ENCODE measurements at places on chromosomes 16 and 17.
A peak's percentile ranks its signal among the peaks of the same experiment; 100 is the strongest.

DNA sequence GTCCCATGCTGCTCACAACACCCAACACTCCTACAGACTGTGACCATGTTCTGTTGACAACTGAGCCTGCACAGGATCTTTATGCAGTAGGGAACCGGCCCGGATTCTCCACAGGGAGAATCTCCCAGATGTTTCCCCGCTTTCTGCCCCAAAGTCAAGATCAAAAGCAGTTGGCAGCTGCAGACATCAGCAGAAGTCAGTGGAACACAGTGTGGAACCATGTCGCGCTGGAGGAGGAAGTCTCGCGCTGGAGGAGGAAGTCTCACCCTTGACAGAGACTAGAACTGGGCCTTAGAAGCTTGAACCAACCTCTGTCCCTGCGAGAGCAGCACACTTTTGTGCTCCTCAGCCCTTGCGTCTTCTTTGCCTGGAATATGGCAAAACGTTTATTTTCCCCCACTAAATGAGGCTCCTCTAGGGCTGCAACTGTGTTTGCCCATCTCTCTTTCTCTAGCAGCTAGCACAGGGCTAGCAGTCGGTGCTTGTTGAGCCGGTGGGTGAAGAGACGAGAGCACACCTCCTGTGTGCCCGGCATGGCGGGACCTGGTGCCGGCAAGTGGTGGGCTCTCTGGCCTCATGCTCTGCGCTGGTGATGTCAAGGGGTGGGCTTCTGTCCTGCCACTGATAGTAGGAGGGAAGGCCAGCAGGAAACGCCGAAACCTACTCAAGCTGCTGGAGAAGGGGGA, 2.1 kb upstream of the MRC2 start:
- DNase-seq: no peak

- no peak for DNase-seq
Measured at GRCh38 chr16:79918916-79919315, 318.4 kb upstream of the MAF start.

GRCh38 chr17:1347589-1348323, 52.3 kb downstream of the YWHAE start:
- no peak for DNase-seq

DNA sequence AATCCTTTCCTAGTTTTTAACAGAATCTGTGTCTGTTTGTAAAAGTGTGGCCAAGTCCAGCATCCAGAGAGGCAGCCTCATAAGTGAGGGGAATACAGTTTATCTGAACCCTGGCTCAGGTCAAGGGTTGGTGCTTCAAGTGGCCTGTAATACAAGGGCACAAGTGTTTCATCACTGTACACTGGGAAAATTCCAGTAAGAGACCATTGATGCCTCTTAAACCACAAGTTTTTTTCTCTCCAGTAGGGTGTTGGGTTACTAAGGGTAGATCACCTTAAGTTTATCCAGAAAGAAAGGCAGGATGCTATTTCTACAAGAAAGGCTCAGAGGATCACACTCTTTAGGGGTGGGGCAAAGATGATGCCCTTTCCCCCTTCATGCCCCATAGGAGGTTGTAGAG, 96.7 kb downstream of the CDYL2 start:
- no peak for DNase-seq

- no peak for DNase-seq
Measured at GRCh38 chr17:43524945-43525575, 21.1 kb downstream of the ETV4 start.

DNA sequence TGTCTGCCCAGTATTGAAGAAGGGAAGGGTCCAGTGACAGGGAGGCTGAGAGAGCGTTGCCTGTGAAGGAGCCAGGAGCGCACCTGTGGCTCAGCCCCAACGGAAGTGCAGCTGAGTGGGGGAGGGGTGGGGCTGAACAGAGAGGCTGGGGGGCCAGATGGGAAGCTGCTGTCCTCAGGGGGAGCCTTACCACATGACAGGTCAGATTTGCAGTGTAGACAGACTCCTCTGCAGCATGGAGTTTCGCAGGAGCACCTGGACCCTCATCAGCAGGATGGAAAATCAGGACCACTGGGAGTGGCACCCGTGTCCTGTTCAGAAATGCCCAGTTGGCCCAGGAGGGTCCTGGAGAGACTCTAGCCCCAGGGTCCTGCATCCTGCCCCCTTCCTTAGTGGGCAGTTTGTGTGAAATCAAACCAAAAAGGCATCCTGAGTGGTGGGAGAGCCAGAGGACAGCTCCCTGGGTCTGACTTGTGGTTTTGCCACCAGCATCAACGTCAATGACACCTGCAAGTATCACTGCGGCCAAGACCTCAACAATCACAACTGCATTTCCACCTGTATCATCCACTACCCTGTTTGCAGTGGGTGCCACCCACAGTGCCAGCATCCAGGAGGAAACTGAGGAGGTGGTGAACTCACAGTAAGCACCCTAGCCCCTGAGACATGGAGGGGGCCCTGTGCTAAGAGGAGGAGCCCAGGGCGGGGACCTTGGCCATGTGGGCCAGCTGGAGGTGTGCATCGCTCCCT, 7.8 kb downstream of the CD300A start:
- DNase-seq: no peak

- DNase-seq: no peak
Measured at GRCh38 chr17:47797797-47798196, 23.8 kb downstream of the OSBPL7 start.

GRCh38 chr17:51103050-51103449, 17.6 kb downstream of the SPAG9 start:
- DNase-seq: no peak

GRCh38 chr16:2296661-2297505, 29.0 kb upstream of the RNPS1 start:
- DNase-seq: no peak

DNA sequence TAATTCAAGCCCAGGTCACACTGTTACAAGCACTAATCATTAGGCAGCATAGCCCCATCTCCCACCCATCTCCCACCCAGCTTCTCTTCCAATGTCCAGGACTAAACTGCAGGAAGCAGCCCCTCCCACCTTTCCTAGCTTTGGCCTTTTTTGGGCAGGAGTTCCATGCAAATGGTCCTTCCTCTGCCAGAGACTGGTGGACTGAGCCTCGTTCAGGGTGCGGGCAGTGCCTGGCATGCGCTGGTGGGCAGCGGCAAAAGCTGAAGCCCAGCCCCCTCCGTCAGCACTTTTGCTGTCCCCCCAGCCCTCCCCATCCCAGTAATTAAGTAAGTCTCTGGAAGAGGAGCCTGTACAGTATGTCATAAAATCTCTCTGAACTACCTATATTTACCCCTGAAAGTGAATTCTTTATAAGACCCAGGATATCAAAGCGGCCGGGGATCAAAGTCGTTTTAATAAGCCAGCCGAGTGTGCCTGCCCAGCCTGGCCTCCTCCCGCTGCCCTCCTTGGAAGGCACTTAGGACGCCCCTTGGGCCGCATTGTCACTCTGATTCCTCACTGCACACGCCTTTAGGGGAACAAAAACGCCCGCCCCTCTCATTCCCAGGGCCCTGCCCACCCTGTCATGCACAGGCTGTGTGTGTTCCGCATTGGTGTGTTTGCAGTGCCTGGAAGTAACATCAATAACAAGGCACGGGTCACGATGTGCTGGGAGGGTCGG, 109.9 kb downstream of the IRX5 start:
- DNase-seq: no peak

DNA sequence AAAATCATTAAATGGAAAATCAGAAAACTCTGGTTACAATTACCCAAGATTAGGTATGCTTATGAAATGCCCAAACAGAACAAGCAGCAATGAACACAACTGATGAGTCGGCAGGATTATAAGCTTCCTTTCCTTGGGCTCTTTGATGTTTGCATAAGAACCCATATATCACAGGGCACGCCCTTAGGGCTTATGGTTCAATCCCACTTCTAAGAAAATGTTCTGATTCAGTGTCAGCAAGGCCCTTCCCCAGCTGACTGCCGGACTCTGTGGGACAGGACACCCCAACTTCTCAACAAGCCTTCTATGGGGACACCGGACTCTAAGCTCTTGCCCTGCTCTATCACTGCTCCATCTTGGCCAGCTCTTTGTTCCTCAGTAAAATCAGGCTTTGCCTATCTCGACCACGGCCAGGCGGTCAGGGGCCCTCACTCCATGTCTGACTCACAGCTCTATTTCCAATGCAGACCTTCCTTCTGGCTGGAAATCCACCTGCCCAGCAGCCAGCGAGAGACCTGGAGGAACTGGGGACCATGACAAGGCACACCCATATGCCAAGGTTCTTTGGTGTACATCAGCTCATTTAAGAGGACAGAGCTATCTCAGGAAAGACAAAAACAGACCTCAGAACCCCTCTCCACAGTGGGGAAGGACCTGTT, 26.8 kb downstream of the LITAFD start:
- no peak for DNase-seq

DNA sequence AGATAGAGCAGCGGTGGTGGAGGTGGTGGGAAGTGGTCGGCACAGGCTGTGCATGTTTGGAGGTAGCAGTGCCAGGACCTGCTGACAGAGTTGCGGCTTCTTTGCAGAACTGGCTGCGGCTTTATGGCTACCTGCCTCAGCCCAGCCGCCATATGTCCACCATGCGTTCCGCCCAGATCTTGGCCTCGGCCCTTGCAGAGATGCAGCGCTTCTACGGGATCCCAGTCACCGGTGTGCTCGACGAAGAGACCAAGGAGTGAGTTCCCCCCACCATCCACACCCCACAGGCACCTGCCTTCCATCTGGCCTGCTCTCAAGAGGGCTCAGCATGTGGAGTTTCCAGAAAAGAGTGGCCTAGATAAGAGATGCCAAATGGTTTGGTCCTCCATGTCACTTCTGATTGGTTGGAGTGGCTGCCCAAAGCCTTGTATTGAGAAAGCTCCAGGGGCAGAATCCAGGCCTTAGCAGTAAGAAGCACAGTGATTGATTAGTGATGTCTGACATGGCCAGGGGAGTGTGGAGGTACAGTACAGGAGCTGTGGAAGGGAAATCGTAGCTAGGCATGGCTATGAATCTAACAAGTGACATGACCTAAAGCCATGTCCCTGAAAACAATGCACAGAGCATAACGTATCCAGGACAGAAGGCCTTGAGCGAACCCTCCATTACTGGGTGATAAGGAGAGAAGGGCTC, 12.0 kb downstream of the MMP15 start:
- no peak for DNase-seq

DNA sequence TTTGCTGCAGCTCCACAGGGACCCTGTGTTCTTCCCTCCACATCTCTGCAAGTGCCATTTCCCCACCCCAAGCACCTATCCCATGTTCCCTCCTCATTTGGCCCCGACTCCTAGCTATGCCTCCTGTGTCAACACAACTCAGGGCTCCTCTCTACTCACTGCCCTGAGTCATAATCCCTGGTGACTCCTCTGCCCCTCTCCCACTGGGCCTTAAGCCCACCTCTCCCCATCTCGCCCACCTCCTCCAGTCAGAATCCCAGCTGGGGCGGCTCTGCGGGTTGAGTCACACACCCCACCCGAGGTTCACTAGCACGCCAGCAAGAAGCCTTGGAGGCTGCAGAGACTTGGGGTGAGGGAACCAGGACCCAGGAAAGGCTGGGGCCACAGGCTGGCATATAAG, 346.2 kb downstream of the FOXL1 start:
- no peak for DNase-seq

DNA sequence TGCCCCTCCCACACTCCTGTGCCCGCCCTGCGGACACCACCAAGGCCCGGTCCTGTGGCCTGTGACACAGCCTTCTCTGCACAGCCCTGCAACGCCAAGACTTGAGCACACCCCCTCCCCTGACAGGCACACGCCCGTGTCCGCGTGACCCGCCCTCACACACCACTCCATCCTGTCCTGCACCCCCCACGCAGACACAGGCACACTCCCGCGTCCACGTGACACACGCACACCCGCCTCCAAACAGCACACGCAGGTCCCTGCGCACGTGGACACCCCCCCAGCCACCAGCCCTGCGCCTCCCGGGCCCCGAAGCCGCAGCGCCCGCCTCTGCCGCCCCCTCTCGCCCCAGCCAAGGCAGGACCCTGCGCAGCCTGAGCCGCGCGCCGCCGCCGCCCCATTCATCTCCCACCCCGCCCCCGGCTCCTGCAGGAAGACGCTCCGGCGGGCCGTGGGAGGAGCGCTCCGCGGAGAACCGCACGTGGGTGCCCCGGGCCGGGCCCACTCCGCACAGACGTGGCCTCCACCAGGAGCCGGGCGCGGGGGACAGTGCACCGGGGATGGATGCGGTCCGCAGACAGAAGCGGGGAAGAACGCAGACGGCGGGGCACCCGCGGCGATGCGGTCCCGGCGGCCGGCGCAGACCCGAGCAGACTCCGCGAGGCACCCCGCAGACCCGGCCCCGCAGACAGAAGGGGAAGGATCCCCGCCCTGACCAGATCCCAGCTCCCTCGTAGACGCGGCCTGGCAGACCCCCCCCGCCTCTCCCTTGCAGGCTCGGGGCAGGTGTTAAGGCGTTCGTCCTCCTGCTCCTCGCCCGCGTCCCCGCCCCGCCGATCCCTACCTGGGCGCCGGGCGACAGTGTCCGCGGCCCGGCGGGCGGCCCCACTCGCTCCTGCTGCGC, 506 bp downstream of the CAMKK1 start:
- peak; percentile 74 for DNase-seq

- DNase-seq: no peak
Measured at GRCh38 chr16:10984509-10984908, 40.1 kb downstream of the CLEC16A start.

- no peak for DNase-seq
Measured at GRCh38 chr16:67942200-67942509, 1.8 kb downstream of the LCAT start.

GRCh38 chr17:73301369-73301768, 10.4 kb downstream of the CDC42EP4 start:
- no peak for DNase-seq

DNA sequence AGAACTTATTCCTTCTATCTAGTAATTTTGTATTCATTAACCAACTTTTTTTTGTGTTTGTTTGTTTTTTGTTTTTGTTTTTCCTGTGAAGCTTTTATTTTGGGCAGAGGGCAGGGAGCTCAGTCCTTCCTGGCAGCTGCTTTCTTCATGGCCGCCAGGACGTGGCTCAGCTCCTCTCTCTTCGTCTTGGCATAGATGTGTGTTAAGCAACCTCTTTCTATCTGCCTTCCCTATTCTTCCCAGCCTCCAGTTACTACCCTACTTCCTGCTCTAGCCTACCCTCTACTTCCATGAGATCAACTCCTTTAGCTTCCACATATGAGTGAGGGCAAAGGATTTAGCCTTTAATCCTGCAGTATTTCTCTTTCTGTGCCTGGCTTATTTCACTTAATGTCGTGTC, 8.2 kb upstream of the BRD7 start:
- no peak for DNase-seq

DNA sequence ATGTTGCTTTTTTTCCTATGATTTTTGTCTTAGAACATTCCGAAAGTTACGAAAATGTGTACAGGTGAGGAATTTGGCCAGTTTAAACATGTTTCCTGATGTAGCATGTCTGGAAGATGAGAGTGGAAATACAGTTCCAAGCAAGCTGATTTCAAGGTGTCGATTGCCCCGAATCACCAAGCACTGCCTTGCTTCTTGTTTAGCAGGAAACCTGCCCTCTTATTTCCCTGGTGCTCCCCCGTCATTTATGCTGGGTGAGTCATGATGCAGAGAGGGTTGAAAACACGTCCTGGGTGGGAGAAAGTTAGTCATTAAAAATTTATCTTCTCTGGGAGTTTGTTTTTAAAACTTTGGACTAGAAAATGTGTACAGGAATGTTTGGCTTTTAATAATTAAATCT, 608.6 kb upstream of the EEF2KMT start:
- no peak for DNase-seq

GRCh38 chr17:5621729-5622128, 37.4 kb upstream of the NLRP1 start:
- DNase-seq: no peak

- DNase-seq: no peak
Measured at GRCh38 chr16:64627781-64628180, 494.1 kb downstream of the CDH11 start.

Measured in occipital lobe (tissue), 3 donors.